ENCODE measurements at places on chromosomes 5 and 9. TPM values are rescaled to one million over a fixed set of nuclear protein-coding genes. Genes with fewer than 3 reads are reported as not detected.
A peak's percentile ranks its signal among the peaks of the same experiment; 100 is the strongest.

Gene PCDHA4
- total RNA-seq = 0.30 TPM

Gene ALG2
- 25.7 TPM for total RNA-seq

Gene C9orf153
- 0.79 TPM for total RNA-seq

Gene PCDHA12
- 0.20 TPM for total RNA-seq

- DNase-seq = no peak
Measured at GRCh38 chr5:176440927-176441706, 7.1 kb upstream of the FAF2 start.

GRCh38 chr9:121098567-121099198 is 23.9 kb downstream of the CNTRL start:
- DNase-seq = no peak

GRCh38 chr5:90528601-90529193 is 687 bp downstream of the LYSMD3 start:
- peak; percentile 68 for DNase-seq

Data from skin of body (tissue), 3 donors.